ENCODE measurements at places on chromosomes 2 and 18. TPM values are rescaled to one million over a fixed set of nuclear protein-coding genes. Genes with fewer than 3 reads are reported as not detected.

Gene NAT8
- total RNA-seq = not detected

- DNase-seq = no peak
Observed at GRCh38 chr2:201219328-201220096, 36.6 kb downstream of the CASP10 start.

Gene GPR35
- 1.0 TPM for total RNA-seq

Gene SH3RF3
- total RNA-seq = 7.4 TPM

DNA sequence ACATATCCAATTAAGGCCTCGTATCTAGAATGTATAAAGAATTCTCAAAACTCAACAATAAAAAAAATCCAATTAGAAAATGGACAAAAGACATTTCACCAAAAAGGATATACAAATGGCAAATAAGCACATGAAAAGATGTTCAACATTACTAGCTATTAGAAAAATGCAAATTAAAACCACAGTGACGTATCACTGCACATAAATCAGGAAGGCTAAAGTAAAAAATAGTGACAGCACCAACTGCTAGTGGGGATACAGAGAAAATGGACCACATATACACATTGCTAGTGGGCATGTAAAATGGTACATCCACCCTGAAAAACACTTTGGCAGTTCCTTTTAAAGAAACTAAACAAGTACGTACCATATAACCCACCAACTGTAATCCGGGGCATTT is 59.7 kb downstream of the SMAD4 start:
- DNase-seq = peak; percentile 57

GRCh38 chr2:9169349-9170107 is 37.1 kb upstream of the ASAP2 start:
- no peak for DNase-seq

Gene DLGAP1
- 0.06 TPM for total RNA-seq

Gene REG3A
- total RNA-seq = not detected

GRCh38 chr18:24530630-24531111 is 70.2 kb downstream of the HRH4 start:
- peak; percentile 38 for DNase-seq

DNA sequence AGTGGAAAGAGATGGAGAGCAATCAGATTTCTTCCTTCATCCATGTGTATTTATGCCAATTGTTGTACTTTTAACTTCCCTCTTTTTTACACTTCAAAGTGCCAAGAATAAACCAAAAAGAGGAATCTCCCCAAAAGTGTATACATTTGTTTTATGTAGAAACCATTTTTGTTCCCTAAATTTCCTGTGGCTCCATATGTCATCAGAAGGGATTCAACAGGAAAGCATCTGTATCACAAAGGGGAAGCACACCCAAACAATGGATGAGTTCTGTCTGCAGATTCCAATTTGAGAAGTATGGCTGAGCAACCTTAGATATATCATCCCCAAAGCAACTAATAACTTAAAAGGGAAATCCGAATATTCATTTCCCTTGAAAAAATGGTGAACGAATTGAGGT is 275.0 kb downstream of the MREG start:
- no peak for DNase-seq

Gene OTX1
- total RNA-seq = 2.6 TPM

DNA sequence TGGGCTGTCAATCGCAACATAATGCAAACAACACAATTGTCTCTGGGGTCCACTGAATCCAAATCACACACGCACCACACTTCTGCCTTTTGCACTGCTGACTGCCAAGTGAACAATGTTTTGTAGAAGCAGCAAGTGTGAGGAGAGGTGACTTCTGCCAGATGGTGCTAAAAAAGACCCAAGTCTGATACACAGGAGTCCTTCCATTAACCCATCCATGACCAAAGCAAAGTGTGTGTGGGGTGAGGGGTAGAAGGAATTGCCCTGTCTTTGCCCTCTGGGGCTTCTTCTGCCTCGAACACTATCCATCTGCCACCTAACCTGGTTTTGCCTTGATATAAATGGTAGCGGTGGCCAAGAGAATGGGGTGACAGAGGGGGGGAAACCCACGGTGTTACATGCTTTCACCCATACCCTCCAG is 50.0 kb downstream of the C2orf42 start:
- no peak for DNase-seq

Data from LHCN-M2 (cell line).